ENCODE measurements at places on chromosomes 5 and 9. TPM values are rescaled to one million over a fixed set of nuclear protein-coding genes. Genes with fewer than 3 reads are reported as not detected.

DNA sequence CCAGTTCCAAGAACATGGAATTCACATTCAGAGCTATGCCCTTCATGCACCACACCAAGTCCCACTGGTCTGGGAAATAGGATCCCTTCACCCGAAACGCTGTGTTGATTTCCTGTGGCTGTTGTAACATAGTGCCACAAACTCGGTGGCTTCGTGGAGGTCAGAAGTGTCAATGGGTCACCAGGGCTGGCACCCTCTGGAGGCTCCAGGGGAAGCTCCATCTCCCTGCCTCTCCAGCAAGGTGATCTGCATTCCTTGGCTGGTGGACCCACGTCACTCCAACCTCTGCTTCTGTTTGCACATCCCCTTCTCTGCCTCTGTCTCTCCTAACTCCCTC lies 28.9 kb upstream of the ALDH1B1 start:
- no peak for DNase-seq

DNA sequence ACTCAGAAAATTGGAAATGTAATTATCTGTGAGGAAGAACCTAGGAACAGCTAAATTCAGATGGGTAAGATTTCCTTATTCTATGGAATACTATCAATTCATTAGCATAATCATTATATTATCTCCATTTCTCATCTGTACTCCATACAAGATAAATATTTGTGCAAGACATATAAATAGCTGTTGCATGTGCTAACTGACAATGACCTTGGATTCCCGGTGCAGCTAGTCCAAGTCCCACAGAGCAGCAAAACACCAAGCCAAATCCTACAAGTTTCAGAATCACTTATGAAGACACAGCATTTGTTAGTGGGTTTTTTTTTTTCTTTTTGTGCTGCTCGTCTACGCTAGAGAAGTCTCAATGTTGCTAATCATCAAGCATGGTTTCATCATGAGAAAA lies 64.8 kb downstream of the NUDT12 start:
- no peak for DNase-seq

DNA sequence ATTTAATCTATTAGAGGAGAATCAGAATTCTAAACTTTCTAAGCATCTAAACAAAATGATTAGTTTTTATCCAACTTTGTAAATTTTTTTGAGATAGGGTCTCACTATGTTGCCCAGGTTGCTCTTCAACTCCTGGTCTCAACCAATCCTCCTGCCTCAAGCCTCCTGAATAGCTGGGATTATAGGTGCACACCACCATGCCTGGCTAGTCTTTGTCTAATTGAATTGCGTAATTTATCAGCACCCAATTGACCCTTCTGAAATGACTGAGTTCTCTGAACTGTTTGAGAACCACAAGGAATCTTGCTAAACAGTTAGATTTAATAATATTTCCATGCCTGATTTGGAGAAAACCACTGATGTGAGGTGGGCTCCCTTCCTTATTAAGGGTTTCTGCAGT lies 75.7 kb downstream of the PJA2 start:
- no peak for DNase-seq

GRCh38 chr5:173385832-173386360 lies 57.7 kb upstream of the STC2 start:
- DNase-seq, result no peak

DNA sequence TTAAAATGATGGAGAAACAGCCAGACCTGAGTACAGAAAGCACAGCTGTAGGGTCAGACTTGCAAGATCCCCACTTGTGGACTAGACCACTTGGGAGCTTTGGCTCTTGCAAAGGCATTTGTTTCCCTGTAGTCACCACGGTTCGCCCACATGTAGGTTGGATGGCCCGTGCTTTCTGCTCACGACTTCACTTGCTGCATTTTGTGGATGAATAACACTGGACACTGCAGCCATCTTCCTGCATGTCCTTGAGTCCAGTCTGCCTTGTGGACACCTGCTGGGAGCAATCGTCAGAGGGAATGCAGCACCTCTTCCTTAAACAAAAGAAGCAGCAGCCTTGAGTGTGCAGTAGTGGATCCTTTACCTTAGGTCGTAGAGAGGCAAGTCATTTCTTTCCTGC lies 372.9 kb upstream of the IRX2 start:
- no peak for DNase-seq

DNA sequence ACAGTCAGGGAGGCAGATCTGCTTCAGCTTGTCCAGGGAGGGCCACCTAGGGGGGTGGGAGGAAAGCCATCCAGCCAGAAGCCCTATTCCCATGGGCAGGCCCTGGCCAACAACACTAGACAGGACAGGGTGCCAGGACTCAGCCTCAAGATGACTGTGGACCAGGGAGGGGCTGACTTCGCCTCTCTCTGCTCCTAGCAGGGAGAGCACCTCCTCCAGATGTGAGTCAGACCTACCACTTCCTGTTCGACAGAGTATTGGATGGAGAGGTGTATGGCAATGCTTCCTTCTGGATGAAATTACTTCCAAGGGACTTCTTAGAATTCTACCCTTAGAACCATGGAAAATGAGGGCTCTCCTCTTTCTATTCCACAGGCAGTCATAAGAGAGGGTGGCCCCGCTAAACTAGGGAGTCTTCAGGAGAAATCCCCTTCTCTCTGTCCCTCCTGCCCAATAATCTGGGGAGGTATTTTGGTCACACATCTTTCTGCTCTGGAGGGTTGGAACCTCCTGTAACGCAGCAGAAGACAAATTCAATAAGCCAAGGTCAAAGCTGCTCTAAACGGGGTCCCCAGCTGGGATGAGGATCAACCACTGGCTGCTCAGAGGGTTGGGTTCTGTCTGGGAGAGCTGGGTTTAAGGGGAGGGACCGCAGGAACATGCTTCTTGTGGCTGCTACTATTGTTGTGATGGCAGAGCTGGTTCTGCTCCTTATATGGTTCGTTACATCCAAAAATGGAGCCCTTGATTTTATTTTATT lies 23.2 kb upstream of the RCL1 start:
- DNase-seq, result no peak

- DNase-seq, result no peak
Measured at GRCh38 chr5:75017971-75018370, 34.4 kb downstream of the GCNT4 start.

Gene CHD1
- total RNA-seq, result 57.3 TPM

Gene ADAMTS16
- not detected for total RNA-seq

DNA sequence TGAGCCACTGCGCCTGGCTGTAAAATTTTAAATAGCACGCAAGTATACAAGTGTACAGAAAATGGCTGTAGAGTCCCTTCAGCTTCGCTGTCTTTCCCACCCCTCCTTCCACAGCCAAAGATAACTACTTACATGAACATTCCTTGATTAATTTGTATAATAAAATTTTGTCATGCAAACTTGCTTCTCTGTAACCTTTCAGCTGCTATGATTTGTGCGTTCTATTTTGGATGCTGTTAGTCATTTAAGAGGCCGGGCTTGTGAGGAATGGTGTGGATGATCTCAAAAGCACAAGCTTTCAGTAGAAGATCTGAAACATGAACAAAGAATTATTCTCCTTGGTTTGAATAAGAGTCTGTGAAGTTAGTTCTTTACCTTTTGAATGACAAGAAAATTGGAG lies 115.0 kb upstream of the TLE1 start:
- no peak for DNase-seq

Gene ARL14EPL
- total RNA-seq, result not detected

- DNase-seq, result no peak
Measured at GRCh38 chr5:69454460-69455249, 37.9 kb upstream of the OCLN start.

GRCh38 chr5:178336889-178337288 lies 104.3 kb upstream of the PHYKPL start:
- DNase-seq, result no peak

DNA sequence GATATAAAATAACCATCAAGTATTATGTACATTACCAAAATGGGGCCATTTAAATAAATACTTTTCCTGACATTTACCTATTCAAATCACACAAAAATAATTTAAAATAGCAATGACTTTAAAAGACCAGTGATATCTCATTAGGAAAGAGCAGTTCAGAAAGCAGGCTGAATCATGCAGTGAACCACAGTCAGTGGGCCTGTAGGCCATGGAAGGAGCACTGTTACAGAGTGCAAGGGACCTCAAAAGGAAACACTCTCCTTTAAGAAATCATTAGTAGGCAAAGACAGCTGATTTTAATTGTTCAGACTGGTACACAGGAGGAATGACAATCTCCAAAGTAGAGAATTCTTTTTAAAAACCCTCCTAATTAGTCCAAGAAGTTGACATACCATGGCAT lies 283.5 kb upstream of the EFNA5 start:
- DNase-seq, result no peak

Gene MLLT3
- total RNA-seq, result 112 TPM

Gene LVRN
- total RNA-seq, result not detected
